ENCODE measurements at places on chromosomes 5 and 9.

- DNase-seq, result no peak
Observed at GRCh38 chr5:151126199-151126645, 31.4 kb downstream of the ANXA6 start.

DNA sequence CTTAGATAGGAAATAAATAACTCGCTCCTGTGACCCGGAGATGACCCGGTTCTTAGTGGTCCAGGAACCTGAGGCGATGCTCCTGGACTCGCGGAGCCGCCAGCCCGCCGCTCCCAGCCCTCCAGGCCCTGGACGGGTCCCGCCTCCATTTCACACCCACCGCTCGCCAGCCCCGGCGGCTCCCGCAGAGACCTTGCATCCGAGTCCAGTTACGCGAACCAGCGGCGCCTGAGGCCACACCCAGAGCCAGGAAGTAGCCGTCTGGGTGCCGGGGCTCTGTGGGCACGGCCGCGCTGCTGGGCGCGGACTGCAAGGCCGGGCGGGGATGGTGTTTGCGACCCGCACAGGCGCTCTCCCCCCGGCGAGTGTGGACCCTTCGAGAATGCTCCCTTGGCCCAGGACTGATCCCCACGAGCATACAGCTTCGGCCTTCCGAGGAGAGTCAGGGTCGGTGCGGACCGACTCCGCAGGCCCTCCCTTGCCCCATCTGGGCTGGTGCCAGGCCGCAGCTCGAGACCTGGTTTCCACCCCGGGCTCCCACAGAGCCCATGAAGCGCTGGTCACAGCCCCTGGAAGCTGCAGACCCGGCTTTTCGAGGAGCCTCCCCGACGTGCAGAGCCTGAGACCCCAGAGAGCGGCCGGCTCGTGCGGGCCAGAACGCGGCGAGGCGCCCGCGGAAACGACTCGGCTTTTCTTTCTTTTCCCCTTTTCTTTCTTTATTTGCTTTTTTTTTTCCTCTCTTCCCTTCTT lies 5.2 kb upstream of the BARX1 start:
- DNase-seq, result peak; percentile 61

DNA sequence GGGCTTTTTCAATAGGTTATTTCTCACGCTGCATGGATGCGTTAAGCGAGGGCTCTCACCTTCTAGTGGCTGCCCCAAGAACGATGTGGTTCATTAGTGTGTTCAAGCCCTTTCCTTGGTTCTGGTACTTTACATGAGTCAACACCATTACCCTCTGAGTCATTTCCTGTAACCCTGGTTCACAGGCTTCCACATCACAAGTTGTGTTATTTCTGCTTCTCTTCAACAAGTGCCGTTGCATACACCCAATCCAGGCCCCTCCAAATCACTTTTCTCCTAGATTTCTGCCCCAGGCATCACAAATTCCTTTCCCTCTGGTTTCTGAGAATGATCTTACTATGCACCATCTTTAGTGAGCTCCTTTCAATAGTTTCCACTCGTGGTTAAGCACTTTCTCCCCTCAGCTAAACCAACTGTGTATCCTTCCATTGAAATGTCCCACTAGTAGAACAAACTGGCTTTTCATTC lies 69.5 kb upstream of the RAD23B start:
- DNase-seq, result no peak

GRCh38 chr9:114065304-114065703 lies 12.8 kb downstream of the AMBP start:
- DNase-seq, result no peak

GRCh38 chr9:87067426-87067825 lies 120.1 kb upstream of the GAS1 start:
- no peak for DNase-seq

GRCh38 chr5:17076272-17076671 lies 140.2 kb upstream of the MYO10 start:
- no peak for DNase-seq

- DNase-seq, result no peak
Observed at GRCh38 chr9:4769321-4770080, 23.2 kb upstream of the RCL1 start.

DNA sequence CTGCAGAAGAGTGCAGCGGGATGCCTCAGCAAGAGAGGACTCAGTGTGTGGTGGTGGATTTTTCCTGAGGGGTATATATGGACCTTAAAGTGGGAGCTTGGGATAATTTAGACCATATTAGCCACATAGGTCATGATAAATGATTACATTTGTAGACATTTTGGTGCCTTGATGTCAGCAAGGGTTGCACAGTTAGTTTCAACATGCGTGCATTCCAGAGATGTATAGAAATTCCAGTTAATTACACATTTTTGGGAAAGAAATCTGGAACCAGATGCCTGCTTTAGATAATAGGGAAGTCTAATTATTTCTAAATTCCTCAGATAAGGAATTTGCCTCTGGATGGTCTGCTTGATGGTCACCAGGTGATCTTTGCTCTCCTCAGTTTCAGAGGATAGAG lies 440.6 kb upstream of the PAPPA start:
- no peak for DNase-seq

- no peak for DNase-seq
Observed at GRCh38 chr9:3692606-3693005, 166.8 kb upstream of the RFX3 start.

GRCh38 chr9:99108131-99108530 lies 3.2 kb downstream of the TGFBR1 start:
- DNase-seq, result no peak

GRCh38 chr9:97985058-97985861 lies 2.1 kb downstream of the ANP32B start:
- DNase-seq, result no peak

DNA sequence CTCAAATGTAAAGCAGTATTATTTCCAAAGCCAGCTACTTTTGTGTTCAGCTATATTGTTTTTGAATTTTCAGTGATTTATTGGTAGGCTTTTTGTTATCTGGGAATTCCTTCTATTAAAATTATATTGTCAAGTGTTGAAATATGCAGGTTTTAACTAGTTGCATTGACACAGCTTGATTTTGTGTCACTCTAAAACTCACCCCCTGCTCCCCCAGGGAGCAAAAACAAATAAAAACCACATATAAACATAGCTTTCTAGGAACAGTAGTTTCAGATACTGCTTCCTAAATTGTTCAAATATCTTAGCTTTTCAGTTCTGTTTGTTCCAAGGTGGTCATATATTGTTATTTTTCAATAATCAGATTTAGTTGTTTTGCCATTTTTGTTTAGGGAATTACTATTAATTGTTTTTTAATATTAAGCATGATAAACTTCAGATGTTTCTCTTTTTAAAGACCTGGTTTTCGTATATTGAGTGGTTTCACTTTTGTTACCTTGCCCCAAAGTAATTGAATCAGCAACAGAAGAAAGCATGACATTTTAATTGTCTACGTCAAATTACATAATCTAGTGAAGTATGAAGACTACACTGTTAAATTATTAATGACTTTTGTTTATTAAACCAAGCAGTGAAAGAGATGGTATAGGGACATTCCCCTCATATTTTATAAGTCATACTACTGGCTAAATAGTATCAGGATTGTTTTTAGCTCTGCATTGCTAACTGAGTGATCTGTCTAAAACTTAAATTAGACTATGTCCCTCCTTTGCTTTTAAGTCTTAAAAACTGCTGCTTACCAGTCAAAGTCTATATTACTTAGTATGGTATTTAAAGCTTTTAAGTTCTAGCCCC lies 43.4 kb downstream of the ERBIN start:
- DNase-seq, result no peak

GRCh38 chr5:17952231-17952630 lies 318.0 kb downstream of the TAF11L14 start:
- DNase-seq, result no peak

GRCh38 chr5:139335811-139336210 lies 5.8 kb upstream of the PAIP2 start:
- DNase-seq, result no peak
